ENCODE measurements at places on chromosomes 16 and 17. TPM values are rescaled to one million over a fixed set of nuclear protein-coding genes. Genes with fewer than 3 reads are reported as not detected.

DNA sequence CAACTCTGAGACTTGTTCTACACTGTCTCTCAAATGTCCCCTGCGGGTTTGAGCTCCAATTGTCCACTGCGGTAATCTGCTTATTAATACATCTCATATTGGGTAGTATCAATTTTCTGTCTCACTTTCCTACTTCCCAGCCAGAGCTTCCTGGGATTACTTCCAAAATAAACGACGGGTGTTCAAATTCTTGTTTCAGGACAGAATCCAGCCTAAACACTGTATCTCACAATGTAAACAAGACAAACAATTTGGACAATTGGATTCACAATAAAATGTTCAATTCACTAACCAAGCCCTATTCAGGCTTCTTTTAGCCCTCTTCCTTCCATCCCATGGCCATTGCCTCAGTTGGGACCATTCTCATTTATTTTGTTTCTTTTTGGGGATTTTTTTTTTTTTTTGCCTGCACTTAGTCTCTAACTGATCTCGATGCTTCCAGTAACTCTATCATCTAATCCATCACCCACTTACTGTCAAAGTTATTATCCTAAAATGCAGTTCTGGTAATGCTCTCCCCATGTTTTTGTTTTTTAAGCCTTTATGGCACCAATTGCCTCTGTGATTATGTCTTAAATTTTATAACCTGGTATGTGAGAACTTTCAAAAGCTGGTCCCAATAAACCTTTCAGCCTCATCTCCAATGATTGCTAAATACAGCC, 2.0 kb upstream of the VAT1L start:
- DNase-seq = no peak

DNA sequence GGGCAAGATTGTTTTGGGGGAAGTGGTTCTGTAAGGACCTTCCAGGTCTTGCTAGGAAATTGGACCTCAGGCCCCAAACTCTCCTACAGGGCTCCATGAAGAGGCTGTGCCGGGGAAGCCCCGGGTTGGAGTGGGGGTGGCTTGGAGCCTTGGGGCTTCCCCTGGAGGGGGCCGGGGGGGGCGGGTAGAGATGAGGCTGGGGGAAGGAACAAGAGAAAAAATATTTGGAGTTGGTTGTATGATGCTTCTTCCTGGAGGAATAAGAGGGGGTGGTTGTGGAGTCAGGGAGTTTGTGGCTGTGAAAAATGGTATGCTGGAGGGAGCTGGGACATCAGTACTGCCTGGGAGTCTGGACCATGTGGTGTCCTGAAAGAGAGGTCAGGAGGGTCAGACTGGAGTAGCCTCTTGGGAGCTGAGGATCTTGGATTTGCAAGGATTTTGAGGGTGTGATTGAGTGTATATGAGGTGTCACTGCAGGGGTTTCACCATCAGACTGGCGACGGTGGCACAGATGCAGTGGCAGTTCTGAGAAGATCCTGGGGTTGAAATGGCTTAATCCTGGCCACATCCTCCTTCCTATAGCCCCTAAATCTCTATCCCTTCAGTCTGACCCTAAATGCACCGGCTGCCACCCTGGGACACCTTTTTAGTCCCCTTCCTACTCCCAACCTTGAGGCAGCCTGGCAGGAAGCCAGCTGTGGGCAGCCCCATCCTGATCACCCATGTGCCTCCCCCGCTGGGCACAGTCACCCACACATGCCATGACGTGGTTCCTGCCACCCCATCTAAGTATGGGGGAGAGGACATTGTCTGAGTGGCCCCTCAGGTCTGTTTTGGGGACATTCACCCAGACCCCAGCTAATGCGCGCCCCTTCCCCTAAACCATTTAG, 10.9 kb downstream of the RARA start:
- no peak for DNase-seq

The LGALS9B gene
- not detected for polyA plus RNA-seq

The TP53TG3F gene
- polyA plus RNA-seq = not detected

DNA sequence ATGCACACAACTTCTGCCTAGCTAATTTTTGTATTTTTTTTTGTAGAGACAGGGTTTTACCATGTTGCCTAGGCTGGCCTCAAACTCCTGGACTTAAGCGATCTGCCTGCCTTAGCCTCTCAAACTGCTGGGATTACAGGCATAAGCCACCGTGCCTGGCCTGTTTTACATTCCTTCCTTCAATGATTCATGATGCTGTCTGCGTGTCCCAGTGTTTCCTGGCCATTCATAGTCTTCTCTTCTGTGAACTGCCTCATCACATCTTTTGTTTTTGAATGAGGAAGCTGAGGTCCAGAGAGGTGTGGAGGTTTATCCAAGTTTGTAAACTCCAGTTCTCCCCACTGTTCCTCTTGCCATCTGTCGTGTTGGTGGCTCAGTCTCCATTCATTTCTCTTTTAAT, 64.5 kb upstream of the MED9 start:
- DNase-seq = no peak

The MYH3 gene
- polyA plus RNA-seq = 2.6 TPM

DNA sequence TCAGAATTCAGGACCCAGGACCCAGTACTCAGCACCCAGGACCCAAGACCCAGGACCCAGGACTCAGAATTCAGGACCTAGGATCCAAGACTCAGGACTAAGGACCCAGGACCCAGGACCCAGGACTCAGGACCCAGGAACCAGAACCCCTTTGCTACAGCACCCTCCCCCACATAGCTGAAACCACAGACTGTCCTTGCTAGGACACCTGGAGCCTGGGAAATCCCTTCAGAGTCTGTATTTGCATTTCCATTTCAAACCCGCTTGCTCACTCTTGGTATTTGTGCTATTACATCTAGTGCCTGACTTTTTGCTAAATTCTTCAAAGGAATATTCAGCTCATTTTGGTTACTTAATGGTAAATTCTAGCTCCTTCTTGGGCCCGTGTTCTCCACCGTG, 275.8 kb upstream of the MAF start:
- DNase-seq = no peak

DNA sequence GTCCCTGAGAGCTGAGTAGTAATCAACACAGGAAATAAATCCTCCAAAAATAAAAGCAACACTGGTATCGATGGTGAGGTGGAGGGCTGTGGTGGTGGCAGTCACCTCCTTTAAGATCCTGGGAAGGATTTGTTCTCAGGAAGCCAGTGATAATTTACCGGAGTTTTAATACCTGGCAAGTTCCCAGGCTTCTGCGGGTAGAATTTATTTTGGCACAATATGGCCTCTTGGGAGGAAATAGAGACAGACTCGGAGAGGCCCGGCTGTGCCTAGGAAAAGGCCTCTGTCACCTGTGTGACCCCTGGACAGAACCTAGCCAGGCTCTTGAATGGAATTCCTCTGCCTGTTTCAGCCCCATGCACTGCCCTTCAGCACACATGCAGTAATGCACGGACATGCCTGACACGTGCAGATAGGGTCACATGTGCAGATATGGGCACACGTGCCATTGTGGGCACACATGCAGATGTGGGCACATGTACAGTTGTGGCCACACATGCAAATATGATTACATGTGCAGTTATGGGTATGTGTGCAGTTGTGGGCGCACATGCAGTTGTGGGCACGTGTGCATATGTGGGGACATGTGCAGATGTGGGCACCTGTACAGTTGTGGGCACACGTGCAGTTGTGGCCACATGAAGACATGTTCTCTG, 33.5 kb downstream of the MGAT5B start:
- DNase-seq = no peak

DNA sequence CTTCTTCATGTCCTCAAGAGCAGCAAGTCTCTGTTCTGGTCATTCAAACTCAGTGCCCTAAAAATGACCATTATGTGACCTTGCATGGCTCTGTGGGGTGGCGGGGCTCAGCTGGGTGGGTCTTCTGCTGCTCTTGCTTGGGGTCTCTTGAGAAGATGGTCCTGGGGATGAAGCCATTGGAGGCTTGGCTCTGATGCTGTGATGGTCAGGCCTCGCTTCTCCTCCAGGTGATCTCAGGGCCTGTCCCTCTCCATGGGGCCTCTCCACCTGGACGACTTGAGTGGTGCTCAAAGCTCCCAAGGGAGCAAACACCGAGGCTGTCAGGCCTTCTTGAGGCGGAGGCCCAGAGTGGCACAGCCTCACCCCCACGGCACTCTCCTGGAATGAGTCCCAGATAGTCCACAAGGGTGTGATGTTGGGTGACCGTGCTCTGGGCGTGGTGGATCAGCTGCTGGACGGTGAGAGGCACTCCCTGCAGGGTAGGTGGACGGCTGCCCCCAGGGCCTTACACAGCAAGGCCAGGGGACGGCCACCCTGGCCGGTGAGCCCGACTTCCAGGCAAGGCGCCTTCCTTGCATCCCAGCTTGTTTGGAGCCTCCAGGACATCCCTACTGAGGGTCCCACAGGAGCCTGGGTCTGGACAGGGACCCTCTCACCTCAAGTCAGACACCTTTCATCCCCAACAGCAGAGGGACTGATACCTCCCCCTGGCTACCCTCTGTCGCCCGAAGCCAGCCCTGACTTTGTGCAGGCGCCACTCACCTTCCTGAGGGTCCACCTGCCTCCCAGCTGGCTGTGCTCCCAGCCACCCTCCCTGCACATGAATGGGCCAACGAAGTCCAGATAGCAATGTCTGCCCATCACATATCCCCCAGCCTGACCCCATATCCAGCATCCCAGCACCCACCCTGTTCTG, 48.7 kb downstream of the USP22 start:
- no peak for DNase-seq

DNA sequence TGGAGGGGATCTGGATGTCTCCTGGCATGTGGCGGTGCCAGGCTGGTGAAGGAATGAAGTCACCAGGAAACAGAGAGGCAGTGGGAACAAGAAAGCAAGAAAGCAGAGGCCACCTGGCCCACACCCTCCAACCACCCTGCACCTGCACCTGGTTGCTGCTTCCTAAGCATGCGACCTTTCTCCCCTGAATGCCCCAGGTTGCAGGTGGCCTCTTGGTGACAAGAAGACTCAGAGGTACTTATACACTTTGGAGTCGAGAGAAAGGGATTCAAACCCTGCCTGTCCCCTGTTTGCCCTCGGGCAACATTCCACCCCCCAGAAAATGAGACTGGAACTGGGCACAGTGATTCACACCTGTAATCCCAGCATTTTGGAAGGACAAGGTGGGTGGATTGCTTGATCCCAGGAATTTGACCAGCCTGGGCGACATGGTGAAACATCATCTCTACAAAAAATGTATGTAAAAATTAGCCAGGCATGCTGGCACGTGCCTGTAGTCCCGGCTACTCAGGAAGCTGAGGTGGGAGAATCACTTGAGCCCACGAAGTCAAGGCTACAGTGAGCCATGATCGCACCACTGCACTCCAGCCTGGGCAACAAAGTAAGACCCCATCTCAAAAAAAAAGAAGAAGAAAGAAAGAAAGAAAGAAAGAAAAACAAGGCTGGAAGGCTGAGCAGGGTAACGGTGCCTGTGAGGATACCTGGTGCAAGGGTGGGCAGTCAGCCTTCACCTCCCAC, 34.6 kb upstream of the TNRC6C start:
- DNase-seq = no peak

GRCh38 chr16:12985516-12985915, 84.1 kb downstream of the SHISA9 start:
- DNase-seq = no peak

The RTN4RL1 gene
- polyA plus RNA-seq = 2.2 TPM

DNA sequence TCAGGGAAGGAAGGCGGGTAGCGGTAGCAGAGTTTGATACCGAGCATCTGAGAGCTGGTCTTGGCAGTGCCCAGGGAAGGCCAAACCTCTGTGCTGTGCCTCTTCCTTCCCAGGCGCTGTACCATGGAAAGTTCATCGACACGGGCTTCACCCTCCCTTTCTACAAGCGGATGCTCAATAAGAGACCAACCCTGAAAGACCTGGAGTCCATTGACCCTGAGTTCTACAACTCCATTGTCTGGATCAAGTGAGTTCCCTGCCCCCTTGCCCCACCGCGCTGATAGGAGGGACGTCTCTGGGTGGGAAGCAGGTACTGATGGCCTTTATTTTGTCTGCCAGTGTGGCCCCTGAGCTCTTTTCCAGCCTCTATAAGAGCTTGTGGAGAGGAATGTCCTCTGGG, 15.4 kb upstream of the CLEC18A start:
- no peak for DNase-seq

The CDRT4 gene
- polyA plus RNA-seq = 3.8 TPM

- no peak for DNase-seq
These were observed 75.2 kb downstream of the WWP2 start for GRCh38 chr16:69837380-69837779.

GRCh38 chr17:79707931-79708891, 22.5 kb upstream of the ENPP7 start:
- DNase-seq = no peak

DNA sequence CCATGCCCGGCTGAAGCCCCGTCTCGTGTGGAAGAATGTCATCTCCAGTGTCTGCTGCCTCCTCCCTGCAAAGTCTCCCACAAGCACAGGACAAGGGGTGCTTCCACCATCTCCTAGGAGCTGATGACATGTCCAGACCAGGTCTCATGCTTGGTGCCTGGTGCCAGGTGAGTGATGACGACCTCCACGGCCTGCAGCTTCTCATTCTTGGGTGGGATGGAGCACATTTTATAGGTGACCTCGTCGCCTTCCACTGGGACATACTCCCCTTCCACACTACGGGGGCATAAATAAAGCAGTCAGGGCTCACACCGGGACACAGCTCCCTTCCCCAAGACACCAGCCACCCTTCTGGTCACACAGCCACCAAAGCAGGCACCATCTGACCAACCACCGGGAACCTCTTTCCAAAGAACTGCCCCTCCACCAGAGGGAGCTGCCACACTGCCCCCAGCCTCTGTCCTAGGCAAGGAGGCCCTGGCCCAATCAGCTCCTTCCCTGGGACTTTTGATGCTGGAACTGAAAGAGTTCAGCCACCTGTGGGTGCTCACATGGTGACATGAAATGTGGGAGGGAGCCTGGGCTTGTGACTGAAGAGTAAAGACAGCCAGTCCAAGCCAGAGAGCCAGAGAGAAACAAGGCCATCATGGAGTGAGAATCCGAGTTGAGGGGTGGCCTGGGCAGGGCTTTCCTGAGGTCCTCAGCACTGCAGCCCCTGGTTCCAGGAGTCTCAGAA, 13.6 kb downstream of the CARHSP1 start:
- DNase-seq = no peak

GRCh38 chr16:79098907-79099306, 501.6 kb downstream of the MAF start:
- DNase-seq = no peak

DNA sequence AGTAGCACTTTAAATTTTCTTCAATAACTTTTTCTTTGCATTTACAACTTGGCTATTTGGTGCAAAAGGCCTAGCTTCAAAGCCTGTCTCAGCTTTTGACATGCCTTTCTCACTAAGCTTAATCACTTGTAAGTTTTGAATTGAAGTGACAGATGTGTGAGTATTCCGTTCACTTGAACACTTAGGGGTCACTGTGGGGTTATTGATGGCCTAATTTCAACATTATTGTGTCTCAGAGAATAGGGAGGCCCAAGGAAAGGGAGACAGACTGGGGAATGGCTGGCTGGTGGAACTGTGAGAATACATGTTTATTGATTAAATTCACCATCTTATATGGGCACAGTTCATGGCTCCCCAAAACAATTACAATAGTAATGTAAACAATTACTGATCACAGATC, 84.1 kb downstream of the TAOK1 start:
- DNase-seq = no peak

The MPP3 gene
- polyA plus RNA-seq = 7.6 TPM

DNA sequence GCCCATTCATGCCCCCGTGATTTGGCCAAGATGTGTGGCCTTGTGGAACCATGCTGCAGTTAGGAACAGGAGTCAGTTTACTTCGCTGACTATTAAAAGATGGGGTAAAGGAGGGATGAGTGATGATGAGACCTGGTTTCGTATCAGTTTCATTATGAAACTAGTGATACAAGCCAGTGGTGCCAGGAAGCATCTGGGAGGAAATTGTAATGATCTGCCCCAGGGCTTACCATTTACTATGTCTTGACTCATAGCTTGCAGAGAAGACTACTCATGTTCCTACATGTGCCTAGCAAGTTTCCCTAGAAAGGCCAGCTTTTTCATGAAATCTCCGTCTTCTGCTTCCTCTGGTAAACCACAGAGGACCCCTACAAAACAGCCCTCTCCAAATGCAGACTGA, 23.2 kb downstream of the CDH3 start:
- DNase-seq = no peak

Measured in right renal pelvis (tissue), 4 donors.